Fibroblast of skin of scalp (primary cell): ENCODE measurements at places on chromosomes 5 and 9.
A peak's percentile ranks its signal among the peaks of the same experiment; 100 is the strongest.

DNA sequence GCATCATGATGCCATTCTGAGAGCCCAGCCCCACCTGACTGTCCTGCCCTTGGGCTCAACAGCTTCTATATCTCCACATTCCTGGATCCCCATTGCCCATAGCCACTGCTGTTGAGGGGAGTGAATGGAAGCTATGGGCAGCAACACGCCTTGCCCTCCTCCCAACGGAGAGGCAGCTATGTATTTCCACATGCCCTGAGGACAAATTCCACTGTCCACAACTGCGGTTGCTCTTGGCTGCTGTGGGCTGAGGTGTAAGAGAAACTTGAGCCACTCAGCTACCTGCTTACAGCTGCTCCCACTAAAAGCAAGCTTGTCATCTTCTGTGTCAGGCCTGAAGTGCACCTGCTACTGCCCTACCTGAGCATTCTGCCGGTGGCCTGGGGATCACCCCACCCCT is 222.9 kb downstream of the PSAT1 start:
- no peak for DNase-seq

GRCh38 chr9:130583271-130583670 is 3.9 kb downstream of the FUBP3 start:
- DNase-seq: no peak

DNA sequence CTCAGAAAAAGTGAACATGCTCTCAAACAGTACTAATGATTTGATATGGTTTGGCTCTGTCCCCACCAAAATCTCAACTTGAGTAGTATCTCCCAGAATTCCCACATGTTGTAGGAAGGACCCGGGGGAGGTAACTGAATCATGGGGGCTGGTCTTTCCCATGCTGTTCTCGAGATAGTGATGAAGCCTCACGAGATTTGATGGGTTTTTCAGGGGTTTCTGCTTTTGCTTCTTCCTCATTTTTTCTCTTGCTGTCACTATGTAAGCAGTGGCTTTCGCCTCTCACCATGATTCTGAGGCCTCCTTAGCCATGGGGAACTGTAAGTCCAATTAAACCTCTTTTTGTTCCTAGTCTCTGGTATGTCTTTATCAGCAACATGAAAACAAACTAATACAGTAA is 401.3 kb downstream of the BNC2 start:
- DNase-seq: peak; percentile 54

- no peak for DNase-seq
Measured at GRCh38 chr9:88725300-88726019, 190.5 kb downstream of the NXNL2 start.

DNA sequence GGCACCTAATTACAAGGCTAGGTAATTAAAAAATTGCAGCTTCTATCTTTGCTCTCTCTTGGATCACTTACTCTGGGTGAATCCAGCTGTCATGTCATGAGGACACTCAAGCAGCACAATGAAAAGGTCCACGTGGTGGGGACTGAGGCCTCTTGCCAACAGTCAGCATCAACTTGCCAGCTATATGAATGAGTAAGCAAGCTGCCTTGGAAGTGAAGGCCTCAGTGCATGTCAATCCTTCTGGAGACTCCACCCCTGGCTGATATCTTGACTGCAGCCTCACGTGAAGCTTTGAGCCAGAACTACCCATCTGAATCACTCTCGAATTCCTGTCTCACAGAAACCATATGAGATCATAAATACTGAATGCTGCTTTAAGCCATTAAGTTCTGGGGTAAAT is 140.5 kb downstream of the SNX18 start:
- DNase-seq: peak; percentile 61

DNA sequence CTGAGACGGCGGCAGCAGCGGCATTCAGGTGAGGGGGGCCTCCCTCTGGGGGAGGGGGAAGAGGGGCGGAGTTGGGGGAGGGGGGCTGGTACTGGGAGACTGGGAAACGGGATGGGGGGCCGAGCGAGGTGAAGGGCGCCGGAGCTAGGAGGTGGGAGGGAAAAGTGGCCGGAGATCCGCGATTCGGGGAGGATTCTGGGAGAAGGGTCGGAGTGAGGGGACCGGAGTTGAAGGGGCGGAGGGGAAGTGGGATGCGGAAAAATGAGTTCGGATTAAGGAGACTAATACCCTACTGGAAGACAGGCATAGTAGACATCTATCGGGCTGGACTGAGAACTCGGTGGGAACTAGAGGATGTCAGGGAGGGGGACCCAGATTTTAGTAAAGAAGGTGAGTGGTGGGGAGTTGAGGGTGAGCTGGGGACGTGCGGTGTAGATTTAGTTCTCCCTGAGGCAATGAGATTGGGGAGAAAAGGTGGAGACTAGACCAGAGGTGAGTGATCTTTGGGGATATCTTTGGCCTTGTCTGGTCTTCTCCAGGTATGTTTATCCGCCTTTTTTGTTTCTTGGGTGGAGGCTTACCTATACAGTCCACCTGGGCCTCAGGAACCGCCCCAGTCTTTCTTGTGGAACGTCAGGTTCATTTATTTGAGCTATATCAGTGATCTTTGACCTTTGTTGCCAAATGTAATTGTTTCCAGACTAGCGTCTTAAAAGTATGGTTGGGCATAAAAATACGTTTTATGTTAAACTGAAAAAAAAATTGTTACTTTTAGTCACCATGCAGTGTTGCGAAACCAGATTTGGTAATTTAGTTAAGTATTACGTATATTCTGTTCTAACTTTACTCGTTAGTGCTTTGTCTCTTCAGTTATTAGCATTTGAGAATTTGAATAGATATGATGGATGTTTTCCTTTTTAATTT is 632 bp downstream of the UBAP1 start:
- peak; percentile 31 for DNase-seq

- no peak for DNase-seq
Measured at GRCh38 chr5:3634061-3634460, 38.4 kb downstream of the IRX1 start.

DNA sequence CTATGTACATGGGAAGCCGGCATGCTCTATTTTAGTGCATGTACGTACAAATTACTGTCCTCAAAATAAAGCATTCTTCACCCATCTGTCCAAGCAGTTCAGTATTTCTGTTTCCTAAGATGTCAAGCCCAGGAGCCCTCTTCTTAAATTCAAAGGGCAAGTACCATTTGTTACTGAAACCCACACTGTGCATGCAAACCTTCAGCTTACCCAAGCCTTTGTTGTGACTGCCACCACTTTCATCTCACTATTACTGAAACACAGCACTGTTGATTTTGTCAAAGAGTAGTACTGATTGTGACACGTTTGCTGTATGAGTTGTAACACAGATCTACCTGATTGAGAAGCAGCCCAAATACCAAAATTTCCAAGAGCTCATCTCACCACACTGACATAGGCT is 390.4 kb upstream of the IZUMO3 start:
- no peak for DNase-seq

- peak; percentile 40 for DNase-seq
Measured at GRCh38 chr9:97039514-97039860, 545 bp upstream of the CTSV start.

GRCh38 chr5:146049704-146050026 is 55.7 kb downstream of the PLAC8L1 start:
- no peak for DNase-seq

DNA sequence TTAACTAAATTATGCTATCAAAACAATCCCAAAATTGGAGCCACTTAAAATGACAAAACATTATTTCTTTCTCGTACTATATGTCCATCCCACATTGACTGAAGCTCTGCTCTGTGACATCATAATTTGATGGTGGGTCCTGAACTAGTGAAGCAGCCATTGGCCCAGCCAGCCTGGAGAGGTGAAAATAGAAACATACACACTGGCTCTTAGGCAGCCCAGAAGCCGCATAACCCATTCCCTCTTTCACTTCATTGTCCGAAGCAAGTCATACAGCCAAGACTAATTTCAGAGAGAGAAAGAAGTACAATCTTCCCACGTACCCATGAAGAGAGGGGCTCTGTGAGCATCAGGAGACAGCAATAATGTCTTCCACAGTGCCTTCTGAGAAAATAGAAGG is 342.5 kb downstream of the NFIB start:
- no peak for DNase-seq

GRCh38 chr5:179612577-179613459 is 10.7 kb downstream of the HNRNPH1 start:
- no peak for DNase-seq

GRCh38 chr5:128626536-128627090 is 88.6 kb upstream of the FBN2 start:
- DNase-seq: no peak

DNA sequence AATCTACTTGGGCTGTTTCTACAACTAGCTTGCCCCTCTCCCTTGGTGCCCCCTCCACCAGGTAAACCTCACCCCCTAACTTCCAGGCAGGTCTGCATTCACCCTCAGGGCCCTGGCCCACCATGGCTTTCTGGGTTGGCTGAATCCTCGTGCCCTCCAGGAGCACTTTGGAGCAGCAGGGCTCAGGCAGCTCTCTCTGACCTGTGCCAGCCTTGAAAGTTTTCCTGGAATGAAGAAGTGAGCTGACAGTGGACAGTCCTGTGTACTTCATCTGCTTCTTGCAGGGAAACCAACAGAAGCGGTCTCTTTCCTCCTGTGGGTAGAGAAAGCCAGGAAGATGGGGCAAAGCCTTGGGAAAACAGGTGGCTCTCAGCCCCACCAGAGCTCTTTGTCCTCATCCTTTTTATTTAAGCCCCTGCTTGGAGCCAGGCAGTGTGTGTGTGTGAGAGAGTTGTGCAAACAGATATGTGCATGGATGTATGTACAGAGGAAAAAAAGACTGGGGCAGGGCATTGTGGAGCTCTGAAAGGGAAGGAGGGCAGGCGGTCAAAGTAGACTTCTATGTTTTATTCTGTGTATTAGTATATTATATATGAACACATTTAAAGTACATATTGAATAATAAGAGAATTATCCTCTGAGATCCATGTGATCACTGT is 62.3 kb upstream of the SPRY4 start:
- DNase-seq: no peak

DNA sequence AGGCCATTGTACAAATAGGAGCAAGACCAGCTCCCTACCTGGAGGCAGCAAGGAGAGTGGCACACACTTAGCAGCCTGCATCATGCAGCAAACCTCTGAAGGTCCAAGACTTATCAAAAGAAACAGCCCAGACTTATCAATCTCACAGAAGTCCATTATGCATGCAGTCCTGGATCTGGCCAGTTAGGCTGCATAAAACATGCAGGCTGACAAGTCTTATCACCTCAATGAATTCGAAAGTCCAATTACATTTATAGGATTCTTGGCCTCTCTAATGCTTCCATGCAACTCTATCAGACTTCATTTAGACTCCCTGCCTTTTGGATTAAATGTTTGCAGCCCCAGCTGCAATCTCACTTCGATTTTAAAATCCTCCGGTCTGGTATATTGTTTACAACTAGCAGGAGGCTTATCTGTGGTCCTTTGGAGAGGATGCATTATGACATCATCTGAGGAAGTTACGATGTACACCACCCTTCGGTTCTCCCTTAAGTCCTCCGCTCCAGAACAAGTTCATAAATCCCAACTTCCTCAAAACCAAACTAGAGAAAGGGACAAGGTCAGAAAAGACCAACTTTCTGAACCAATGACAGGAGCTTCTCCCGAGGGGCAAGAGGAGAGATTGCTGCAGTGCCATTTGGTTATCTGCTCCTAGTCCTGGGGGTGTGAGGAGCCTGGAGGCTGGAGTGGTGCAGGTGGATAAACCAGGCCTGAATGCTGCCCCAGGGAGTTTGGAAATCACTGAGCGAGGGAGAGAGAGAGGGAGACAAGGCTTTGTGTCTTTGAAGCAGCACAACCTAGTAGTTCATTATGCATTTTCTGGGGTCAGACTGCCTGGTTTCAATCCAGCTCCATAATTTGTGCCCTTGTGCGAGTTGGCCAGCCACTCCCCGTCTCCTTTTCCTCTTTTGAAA is 313.9 kb downstream of the TLE1 start:
- no peak for DNase-seq

- DNase-seq: no peak
Measured at GRCh38 chr5:22621084-22621483, 232.1 kb downstream of the CDH12 start.

DNA sequence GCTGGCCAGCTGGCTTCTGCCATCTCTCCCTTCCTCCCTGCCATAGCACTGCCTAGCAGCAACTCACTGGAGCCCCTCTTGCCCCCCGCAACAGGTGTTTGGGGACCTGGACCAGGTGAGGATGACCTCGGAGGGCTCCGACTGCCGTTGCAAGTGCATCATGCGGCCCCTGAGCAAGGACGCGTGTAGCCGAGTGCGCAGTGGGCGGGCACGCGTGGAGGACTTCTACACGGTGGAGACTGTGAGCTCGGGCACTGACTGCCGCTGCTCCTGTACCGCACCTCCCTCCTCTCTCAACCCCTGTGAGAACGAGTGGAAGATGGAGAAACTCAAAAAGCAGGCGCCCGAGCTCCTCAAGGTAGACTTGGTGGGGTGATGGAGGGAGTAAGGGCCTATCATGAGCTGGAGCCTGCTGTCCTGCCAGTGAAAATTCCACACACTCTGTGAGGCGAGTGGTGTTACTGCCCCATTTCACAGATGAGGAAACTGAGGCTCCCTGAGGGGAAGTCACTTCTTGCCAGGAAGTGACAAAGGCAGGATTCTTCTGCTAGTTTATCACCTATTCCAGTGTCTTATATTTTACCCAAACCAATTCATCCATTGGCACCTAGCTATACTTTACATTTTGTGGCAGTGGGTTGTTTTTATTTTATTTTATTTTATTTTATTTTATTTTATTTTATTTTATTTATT is 10.1 kb downstream of the OLFML2A start:
- no peak for DNase-seq

GRCh38 chr5:112329419-112330090 is 89.5 kb downstream of the EPB41L4A start:
- no peak for DNase-seq

DNA sequence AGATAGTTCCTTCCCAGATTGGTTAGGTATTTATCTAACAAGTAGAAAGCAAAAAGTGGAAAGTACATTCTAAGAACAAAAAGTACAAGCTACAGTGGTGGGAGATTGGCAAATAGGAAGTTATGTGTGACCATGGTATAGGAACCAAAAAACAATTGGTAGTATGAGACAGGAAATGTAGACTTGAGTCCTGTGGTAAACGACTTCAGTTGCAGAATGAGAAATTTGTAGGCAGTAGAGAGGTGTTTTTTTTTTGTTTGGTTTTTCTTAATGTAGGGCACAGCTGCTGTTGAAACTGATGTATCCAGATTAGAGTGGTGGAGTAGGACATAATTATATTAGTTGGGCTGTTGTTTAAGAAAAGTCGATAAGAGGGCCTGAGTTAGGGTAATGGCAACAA is 72.0 kb downstream of the CCNH start:
- no peak for DNase-seq

GRCh38 chr9:33445389-33446239 is 1.8 kb downstream of the AQP3 start:
- DNase-seq: no peak

GRCh38 chr5:146076455-146076854 is 28.9 kb downstream of the PLAC8L1 start:
- no peak for DNase-seq

DNA sequence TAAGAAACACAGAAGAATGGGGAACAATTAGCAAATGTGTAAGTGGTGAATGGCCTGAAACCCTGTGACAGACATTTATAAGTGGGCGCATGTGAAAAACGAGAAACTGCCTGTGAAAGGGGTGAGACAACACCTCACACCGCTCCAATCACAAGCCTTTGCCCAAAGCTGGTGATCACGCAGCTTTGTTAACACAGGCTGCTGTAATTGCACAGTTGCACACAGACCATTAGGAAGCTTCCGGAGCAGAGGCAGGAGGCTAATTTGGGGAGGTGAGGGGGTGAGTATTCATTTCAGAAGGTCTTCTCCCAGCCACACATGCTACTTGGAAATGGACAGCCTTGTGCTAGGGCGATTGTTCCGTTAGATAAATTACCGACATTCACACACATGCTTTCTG is 294.0 kb downstream of the MED10 start:
- no peak for DNase-seq

- DNase-seq: peak; percentile 38
Measured at GRCh38 chr9:134375430-134376385, 49.5 kb downstream of the RXRA start.
